Activated T-helper 1 cell treated with Interleukin-2 at 50 U/mL for 16 hours (primary cell): ENCODE measurements at places on chromosomes 12 and 14.

DNA sequence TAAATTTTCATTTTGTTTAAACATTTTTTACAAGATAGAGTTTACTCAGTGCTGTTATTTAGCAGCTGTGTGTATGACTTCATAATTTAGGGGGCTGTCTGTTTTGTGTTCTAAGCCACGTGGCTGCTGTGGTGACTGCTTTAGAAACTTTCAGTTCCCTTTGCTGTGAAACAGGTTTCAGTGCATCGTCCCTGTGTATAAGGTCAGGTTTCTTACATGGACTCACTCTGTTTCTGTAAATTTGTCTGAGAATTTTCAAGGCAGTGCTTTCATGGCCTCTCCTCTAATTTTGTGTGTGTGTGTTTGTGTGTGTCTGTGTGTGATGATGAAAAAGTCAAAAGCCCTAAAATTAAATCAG lies 32.4 kb downstream of the BICD1 start:
- no peak for DNase-seq

DNA sequence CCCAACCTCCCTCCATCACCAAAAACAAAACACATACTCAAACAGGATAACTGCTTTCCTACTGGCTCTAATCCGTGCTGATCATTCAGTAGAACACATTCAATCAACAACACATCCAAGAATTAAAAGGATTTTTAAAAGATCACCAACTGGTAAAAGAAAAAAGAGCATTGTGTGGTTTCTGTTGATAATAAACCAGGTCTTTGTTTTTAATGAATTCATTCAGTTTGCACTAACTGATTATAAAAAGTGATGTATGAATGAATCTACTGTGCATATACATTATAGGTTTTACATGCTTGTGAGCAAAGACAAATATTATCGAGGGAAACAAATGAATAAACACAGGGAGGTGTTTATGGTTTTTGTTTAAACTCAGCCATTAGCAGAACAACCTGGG lies 55.1 kb downstream of the CIT start:
- DNase-seq: no peak

DNA sequence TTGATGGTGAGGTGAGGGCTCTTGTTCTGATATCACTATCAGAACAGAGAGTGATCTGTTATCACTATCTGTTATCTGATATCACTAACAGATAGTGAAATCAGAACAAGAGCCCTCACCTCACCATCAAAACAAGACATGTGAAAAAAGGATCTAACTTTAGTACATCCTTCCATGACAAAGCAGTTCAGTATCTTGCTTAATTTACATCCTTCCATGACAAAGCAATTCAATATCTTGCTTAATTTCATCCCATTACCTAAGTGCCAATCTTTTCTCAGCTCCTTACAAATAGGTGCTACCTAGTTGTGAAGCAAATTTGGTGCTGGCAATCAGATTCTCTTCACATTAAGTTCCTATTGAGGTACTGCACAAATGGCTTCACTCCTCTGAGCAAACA lies 1865.6 kb upstream of the FLRT2 start:
- DNase-seq: no peak

DNA sequence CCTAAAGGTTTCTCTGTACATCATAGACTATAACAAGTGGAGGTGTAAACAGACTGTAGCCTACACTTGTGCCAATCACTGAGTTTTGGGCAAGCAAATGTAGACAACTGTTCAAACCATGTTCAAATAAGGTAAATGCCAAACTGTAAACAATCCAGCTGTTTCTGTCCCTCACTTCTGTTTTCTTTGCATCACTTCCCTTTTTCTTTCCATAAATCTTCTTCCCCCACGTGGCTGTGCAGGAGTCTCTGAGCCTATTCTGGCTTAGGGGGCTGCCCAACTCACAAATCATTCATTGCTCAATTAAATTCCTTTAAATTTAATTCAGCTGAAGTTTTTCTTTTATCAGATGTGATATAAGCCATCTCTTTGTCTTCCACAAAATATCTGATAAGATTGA lies 65.1 kb upstream of the CPM start:
- DNase-seq: no peak

DNA sequence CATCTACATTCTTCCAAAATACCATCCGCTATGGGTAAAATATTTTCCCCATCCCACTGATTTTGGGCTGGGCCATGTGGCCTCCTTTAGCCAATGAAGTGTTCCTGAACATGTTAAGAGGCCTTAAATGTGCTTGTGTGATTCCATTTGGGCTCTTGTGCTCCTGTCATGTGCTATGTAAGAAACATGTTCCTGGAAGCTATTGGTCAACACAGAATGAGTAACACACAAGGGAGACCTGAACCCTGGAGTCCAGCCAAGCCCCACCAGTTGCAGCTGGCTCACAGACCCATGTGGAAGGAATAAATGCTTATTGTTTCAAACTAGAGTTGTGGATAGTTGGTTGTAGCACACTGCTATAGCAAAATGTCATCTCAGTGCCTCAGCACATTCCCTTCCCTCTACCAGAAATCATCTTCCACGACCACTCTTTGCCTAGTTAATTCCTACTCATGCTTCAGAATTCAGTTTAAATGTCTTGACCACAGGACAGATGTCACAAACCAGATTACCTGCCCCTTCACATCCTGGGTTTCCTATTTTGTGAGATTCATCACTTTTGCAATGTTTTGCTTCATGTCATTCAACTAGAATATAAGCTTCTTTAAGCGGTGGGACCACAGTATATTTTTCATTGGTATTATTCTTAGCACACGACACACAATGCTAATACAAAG lies 217.3 kb upstream of the EEA1 start:
- DNase-seq: no peak

DNA sequence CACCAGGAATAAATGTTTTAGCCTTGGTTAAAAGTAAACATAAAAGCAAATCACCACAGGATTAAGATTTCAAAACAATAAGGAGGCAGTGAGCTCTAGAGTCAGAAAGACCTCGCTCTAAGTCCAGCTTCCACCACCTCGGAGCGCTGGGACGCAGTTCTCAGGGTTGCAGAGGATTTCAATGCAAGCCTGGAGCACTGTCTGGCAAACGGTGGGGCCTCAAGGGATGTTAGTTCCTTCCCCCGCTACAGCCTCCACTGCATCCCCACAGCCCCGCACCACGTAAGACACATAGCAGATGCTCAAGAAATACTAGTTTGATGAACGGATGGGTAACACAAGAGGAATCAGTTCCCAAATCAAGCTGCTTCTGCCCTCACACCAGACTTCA lies 39.3 kb upstream of the TMCC3 start:
- no peak for DNase-seq

DNA sequence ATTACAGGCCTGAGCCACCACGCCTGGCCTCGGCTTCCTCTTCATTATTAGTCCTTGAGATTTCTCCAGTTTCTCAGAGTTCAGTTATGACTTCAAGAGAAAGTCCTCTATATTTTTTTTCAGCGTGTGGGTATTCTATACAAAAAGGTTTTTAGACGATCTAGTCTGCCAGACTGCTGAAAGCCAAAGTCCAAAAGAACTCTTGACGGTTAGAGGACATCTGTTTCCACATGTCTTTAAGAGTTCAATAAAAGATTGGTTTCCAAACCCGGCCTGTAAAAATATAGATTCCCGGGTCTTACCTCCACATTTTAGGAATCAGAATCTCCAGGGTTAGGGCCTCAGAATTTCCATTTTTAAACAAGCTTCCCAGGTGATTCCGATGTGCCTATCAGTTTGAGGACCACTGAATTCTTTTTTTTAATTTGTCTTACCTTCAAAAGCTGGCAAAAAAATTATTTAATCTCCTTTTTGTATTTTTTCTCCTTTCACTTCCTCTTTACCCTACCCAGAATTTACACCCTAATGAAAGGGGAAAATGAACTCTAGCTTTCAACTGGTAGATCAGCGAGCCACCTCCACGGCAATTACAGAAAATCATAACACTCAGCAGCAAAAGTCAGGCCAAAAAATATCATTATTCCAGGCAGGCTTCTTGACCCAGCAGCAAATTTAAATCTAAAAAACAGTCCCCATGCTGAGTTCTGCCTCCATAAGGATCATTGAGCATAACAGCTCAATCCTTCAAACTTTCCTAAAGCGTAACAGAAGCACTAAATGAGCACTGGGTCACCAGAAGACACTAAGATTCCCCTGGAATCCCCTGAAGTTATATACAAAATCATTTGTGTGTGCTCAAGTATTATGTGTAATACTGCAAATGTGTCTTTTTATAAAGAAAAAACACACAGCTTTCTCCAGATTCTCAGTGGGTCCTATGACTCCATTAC lies 8.7 kb downstream of the NT5DC3 start:
- DNase-seq: no peak

DNA sequence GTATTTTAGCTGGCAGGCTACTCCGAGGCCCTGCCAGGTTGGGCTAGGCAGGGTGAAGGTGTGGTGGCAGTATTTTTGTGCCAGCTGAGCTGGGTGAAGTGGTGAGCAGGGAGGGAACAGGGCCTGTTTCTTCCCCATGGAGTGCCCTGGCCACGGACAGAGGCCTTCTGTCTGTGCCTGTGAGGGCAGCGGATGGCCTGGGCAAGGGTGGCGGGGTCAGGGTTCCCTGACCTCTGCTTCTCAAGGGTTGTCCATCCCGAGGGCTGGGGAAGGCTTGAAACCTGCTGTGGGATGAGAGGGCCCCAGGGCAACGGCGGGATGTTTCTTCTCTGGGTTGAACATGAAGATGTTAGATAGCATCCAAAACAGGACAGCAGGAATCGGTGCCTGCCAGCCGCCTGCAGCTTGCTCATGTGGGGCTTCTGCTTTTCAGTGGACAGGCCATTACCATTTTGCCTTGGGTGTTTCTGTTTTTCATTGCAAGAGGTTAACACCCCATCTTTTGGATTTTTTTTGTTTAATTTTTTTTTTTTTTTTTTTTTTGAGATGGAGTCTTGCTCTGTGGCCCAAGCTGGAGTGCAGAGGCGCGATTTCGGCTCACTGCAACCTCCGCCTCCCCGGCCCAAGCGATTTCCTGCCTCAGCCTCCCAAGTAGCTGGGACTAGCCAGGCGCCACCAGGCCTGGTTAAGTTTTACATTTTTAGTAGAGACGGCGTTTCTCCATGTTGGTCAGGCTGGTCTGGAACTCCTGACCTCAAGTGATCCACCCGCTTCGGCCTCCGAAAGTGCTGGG lies 3.3 kb downstream of the MTA1 start:
- DNase-seq: no peak

DNA sequence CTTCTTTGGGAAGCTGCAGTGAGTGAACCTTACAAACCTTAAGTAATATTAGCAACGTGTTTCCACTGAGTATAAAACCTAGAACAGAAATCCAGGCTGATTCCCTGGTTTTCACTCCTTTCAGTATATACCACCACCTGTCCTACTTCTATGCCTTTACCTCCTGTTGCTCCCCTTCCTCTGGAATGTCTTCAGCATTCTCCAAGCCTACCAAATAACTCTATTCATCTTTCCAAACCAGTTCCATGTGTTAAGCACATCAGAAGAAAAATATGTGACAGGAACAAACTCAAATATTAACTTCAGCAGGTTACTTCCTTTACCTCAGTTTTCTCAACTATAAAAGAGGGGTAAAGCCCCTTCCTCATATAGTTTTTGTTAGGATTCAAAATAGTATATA lies 39.8 kb downstream of the LIMA1 start:
- DNase-seq: no peak

- no peak for DNase-seq
Measured at GRCh38 chr12:23944067-23944466, 5.4 kb downstream of the SOX5 start.
